Activated CD4-positive, alpha-beta T cell treated with anti-CD3 and anti-CD28 coated beads, Interleukin-2, amount 50 U/mL, for 1 hour (primary cell): ENCODE measurements at places on chromosomes 5 and 9.

DNA sequence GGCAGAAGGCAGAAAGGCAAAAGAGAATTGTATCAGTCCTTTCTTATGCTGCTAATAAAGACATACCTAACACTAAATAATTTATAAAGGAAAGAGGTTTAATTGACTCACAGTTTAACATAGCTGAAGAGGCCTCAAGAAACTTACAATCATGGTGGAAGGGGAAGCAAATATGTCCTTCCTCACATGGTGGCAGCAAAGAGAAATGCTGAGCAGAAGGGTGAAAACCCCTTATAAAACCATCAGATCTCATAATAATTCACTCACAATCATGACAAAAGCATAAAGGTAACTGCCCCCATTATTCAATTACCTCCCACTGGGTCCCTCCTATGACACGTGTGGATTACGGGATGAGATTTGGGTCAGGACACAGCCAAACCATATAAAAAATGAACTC is 312.5 kb upstream of the PTGER4 start:
- DNase-seq, result no peak

DNA sequence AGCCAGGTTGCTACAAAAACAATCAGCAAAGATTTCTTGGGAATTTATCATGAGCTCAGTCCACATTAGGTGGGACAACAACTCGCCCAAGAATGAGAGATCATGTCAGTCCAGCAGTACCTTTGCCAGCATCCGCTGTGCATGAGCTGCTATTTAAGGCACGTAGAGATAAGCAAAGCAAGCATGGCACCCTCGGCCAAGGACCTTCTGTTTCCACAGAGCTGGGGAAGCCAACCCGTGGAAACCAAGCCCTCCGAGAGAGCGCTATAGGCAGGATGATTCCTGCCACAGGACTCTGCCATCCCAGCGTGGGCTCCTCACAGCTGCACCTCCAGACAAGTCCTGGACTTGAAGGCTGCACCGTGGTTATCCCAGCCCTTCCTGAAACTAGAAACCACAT is 189.5 kb upstream of the PPP1R26 start:
- DNase-seq, result no peak

- no peak for DNase-seq
These were observed at the start of gene PALM2AKAP2 for GRCh38 chr9:109779711-109780452. Gene PALM2AKAP2 (plus strand): TSS chr9:109780198. CDS start chr9:109780489, 291 bp downstream.

DNA sequence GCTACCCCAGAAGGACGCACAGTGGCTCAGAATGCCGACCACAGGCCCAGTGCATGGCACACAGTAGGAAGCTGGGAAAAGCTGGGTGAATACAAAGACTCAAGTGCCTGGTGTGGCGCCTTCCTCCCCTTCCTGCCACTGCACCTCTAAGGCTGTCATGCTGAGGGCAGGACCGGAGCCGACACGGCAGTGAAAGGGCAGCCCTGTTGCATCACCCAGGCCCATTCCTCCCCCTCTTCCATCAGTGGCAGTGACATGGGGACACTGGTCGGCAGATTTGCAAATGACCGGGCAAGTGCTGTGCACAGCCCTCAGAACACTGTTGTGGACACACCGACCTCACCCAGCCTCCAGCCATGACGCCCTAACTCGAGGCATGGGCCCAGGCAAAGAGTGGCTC is 84.0 kb downstream of the STK10 start:
- DNase-seq, result no peak

DNA sequence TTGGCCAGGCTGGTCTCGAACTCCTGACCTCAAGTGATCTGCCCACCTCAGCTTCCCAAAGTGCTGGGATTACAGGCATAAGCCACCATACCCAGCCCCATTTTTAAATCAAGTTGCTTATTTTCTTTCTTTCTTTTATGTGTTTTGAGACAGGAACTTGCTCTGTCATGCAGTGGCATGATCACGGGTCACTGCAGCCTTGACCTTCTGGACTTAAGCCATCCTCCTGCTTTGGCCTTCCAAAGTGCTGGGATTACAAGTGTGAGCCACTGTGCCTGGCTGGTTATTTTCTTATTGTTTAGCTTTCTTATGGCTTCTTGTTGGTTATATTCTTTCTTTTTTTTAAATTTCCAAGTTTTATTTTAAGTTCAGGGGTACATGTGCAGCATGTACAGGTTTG is 79.7 kb upstream of the C5orf63 start:
- no peak for DNase-seq

- no peak for DNase-seq
These were observed 348.2 kb upstream of the NUDT12 start for GRCh38 chr5:103910786-103911185.
